NCI-H510A (cell line): ENCODE measurements at places on chromosomes 13 and 19.

- DNase-seq = no peak
Observed at GRCh38 chr13:40194224-40194806, 472.1 kb downstream of the FOXO1 start.

- peak; percentile 95 for DNase-seq
Observed at GRCh38 chr19:5595129-5595528, 27.4 kb upstream of the TINCR start.

GRCh38 chr13:59492030-59492636 is 671.6 kb downstream of the DIAPH3 start:
- DNase-seq = no peak

DNA sequence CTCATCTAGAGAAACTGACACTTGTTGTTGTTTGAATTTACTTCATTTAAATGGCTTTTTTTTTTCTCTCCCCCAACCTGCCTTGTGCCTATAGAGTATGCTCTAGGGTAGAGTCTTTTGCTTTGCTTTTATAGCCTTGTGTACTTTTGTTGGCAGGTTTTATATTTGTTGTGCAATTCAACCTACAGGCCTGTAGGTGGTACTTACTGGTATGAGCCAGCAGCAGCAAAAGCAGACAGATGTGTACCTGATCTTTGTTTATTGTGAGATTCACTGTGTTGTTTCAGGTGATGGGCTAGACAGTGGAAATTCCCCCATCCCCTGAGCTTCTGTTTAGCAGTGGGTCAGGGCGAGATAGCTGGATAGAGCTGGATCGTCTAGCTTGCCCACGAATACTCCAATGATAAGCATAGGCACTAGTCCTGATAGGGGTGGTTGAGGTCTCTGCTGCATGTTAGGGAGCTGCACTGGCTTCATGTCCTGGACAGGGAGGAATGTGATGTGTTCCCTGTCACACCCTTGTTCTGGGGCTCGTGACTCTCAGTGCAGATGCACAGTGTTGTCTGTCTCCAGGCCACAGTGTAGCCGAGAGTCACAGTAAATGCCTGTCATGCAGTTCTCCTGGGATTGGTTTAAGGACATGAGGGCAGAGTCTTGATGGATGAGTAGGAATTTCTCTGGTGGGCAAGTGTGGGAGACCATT is 21.3 kb downstream of the DNAJC3 start:
- DNase-seq = no peak

GRCh38 chr19:37983153-37983552 is 76.1 kb downstream of the SIPA1L3 start:
- no peak for DNase-seq

GRCh38 chr13:39957868-39958677 is 302.6 kb downstream of the COG6 start:
- no peak for DNase-seq
